Activated CD8-positive, alpha-beta T cell treated with anti-CD3 and anti-CD28 coated beads, Interleukin-2, amount 10 ng/mL, durations not matched to agents 7 days and 5 days (primary cell): ENCODE measurements at places on chromosomes 2 and 18.

DNA sequence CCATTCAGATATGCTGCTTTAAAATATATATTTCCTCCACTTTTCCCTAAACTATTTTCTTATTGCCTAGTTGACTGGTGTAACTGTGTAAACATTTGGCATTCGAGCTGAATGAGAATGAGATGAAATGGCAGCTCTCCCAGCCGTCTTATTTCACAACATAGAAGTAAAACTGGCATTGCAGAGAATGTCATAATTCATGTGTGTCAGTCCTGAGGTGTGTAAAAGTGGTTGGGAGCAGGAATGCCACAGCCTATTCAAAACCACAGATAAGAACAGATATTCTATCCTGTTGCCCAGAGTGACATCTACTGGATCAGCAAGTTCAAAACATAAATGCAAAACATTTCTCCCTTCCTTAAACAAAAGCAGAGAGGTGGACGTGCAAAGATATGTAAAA lies 565.5 kb upstream of the CHAC2 start:
- DNase-seq: no peak

DNA sequence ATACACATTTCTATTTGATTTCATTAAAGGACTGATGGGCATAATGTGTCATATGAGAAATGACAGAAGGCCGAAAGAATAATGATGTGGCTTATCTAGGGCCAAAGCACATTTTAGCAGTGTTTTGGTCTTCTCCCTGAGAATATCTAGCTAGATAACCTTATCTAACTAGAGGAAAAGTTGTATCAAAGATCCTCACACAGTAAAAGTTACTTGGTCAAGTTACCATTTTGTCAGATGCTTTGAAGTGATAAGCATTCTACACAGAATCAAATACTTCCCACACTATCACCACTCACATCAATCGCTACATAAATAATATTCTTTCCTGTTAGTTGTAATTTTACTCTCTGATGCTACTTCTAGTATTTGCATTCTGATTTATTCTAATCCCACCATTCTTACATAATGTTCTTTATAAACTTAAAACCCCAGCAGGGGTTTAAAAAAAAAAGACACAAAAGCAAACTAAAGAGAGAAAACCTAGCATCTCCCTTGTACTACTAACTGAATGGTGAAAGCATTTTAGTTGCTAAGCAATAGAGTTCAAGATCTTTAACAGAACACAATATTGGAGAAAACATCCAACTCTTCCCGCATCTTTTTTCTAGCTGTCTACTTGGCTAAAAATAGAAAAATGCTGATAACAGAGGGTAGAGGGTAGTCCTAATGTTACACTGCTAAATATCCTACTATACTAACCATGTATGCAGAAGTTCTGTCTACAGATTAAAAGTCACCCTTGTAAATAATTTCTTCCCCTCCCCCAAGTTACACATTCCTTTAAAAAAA lies 8.0 kb downstream of the XPO1 start:
- no peak for DNase-seq

DNA sequence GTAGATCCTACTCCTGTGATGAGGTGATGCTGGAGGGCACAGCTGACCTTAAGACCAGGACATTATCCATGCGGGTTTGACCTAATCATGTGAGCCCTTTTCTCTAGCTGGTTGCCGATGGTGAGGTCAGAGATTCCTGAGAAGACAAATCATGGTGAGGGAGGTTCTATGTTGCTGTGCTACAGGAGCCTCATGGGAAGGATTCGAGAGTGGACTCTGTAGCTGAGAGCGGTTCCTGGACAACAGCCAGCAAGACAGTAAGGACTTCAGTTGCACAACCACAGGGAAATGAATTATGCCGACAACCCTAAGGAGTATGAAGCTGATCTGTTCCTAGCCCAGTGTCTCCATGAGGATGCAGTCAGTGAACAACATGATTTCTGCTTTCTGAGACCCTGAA lies 80.4 kb downstream of the EPB41L3 start:
- DNase-seq: no peak

DNA sequence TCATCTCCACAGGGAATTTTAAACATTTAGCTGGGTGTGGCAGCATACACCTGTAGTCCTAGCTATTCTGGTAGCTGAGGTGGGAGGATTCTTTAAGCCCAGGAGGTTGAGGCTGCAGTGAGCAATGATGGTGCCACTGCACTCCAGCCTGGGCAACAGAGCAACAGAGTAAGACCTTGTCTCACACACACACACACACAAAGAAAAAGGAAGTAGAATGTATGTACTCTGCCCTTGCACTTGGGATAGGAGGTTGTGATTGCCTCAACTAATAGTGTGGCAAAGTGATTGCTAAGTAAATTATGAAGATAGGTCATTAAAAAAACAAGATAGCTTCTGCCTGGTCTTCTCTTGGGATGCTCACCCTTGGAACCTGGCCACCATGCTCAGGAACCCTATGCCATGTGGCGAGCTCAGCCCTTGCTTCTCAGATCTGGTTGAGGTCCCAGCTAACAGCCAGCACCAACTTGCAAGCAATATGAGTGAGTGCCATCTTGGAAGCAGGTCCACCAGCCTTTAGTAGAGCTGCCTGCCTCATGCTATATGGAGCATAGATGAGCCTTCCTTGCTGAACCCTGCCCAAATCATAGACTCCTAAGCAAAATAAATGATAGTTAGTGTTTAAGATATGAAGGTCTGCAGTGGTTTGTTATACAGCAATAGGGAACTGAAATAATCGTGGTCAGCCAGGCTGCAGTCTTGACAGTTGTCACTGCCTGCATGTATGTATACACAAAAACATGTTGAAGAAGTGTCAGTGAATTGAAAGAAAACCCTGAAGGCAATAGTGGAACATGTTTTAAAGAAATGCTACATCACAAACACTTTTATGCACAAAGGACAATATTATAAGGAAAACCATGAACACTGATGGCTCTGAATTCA lies 30.1 kb upstream of the PNO1 start:
- no peak for DNase-seq

- DNase-seq: no peak
Measured at GRCh38 chr18:55777666-55778304, 189.8 kb upstream of the TCF4 start.

DNA sequence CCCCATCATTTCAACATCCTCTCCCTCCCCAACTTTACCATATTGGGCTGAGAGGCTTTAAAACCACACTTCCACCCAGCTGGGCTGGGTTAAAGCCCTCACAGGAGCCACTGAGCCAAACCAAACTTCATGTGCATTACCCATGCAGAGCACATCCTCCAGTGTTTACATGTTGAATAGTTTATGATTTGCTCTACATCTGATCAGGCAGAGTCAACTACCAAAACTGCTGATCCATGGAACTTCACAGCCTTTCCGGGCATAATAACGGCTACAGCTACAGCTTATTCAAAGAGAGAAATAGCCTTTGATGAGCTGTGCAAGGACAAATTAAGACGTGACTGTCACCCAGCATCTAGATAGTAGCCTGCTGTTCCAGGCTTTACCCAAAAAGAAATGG lies 39.0 kb downstream of the MAIP1 start:
- DNase-seq: no peak

DNA sequence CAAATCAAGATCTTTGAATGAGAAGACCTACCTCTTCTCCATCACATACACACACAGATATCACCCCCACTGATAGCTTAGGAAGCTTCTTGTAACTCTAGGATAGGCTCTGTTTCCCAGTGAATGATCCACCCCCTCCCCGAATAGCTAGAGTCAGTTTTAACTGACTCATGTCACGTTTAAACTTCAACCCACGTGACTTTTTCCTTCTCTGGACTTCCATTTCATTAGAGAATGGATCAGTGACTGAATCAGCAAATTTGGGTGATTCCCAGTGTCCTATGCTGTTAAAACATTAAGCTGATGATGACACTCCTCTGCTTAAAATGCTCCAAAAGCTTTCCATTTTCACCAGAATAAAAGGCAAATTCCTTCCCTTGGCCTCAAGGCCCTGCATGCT lies 185.9 kb upstream of the LHCGR start:
- no peak for DNase-seq

- no peak for DNase-seq
Measured at GRCh38 chr2:9988320-9988719, 36.8 kb downstream of the GRHL1 start.

DNA sequence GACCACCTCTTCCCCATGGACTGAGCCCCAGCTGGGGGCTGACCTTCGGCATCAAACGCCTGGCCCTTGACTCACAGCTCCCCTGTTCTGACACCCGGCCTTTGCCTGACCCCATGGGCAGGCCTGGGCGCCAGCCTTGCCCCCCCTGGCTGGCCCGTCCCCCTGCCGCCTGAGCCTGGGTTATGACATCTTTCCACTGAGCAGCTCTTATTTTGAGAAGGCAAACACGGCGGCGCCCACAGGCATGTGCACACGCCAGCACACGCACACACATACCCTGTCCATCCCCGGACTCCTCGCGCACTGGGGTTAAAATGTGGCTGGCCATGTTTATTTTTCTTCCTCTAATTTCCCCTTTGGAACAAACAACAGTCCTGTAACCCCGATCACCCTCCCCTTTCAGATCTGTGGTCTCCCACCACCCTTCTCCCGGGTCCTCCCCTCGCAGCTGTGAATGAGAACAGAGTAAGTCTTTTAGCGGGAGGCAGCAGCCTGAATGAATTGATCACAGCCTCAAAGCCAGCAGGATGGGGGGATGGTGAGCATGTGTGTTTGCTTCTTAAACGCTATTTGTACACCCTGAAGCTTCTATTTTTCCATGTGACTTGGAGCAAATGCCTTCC lies 11.8 kb upstream of the ATOH8 start:
- DNase-seq: no peak
